Mesothelial cell of epicardium (in vitro differentiated cells): ENCODE measurements at places on chromosomes 16 and 17.

- DNase-seq = no peak
Observed at GRCh38 chr17:57404073-57404472, 147.8 kb downstream of the MSI2 start.

DNA sequence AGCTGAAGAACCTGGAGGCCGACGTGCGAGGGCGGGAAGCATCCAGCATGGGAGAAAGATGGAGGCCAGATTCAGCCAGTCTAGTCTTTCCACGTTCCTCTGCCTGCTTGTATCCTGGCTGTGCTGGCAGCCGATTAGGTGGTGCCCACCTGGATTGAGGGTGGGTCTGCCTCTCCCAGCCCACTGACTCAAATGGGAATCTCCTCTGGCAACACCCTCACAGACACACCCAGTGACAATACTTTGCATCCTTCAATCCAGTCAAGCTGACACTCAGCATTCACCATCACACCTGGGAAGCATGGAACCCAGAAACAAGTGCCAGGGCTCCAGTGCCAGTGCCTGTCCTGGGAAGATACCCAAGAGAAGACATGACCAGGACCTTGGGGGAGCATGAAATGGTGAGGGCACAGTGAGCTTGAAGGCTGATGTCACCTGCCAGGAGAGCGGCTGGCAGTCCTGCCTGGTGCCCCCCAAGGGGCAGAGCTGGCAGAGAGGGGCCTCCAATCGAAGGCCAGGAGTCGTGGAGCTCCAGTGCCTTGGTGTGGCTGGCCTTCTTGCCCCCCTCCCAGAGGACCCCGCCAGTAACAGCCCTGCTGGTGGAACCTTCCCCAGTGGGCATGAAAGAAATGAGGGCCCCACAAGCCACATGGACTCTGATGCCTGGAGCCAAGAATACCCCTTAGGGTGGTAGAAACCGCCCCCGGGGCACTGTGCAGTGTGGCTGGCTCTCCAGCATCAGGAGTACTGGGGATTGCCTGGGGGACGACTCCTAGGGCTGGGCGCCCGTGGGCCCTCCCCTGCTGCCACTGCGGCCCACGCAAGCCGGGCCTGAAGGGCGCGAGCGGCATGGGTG, 643 bp upstream of the NPB start:
- no peak for DNase-seq

GRCh38 chr17:58006560-58006923, 504 bp downstream of the SRSF1 start:
- DNase-seq = peak; percentile 80

GRCh38 chr17:45345246-45345553, 28.4 kb upstream of the MAP3K14 start:
- no peak for DNase-seq

DNA sequence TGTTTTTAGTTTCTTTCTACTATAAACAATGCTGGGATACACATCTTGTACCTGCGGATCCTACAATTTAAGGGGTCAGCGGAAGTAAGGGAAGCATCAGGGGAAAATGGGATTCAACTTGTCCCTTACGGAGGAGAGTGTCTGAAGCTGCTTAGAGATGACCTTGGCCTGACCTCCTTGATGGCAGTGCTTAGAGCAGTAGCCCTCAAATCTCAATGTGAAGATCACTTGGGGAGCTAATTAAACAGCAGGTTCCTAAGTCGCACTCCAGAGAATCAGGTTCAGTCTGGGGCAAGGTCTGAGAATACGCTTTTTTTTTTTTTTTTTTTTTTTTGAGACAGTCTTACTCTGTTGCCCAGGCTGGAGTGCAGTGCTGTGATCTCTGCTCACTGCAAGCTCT, 9.6 kb upstream of the METTL16 start:
- DNase-seq = no peak

DNA sequence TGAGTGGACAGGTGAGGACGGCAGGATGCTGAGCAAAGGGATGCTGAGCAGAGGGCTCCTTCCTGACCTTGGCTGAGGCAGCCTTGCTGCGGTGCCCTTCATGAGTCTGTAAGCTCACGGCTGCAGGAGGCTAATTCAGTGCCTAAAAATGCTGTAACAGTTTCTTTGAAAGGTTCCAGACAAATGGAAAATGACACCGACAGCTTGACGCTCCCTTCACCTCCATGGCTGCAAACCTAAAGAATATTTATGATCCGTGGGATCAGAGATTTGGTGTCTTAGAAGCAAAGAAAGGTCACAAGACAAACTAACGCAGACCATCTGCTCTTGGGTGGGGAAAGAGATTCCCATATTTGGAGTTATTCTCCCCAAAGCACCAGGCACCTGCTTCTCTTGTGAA, 28.0 kb downstream of the TOM1L2 start:
- no peak for DNase-seq

GRCh38 chr16:79598348-79599181, 2.0 kb downstream of the MAF start:
- DNase-seq = no peak

GRCh38 chr16:49684696-49685095, 171.2 kb downstream of the ZNF423 start:
- no peak for DNase-seq

- DNase-seq = no peak
Observed at GRCh38 chr16:54370278-54371040, 83.9 kb upstream of the IRX3 start.

DNA sequence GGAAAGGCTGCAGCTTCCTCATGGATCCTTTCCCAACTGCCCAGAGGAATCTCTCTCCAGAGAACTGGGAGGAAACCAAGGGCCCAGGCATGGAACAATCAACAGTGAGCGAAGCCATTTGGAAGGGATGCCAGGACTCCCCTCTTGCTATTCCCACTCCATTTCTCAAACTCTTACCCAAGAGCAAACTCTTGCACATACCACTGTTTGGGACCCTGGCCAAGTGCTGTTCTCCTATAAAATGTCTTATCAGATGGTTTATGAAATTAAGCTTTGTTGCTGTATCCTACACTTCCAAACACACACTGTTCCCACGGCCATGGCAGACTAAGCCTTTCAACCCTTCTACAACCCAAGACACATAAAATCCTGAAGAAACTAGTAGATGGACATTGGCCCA, 48.3 kb upstream of the AXIN2 start:
- no peak for DNase-seq

- DNase-seq = no peak
Observed at GRCh38 chr17:55301521-55302406, 37.0 kb downstream of the HLF start.

- DNase-seq = no peak
Observed at GRCh38 chr17:74512624-74513091, 18.6 kb downstream of the CD300LB start.

DNA sequence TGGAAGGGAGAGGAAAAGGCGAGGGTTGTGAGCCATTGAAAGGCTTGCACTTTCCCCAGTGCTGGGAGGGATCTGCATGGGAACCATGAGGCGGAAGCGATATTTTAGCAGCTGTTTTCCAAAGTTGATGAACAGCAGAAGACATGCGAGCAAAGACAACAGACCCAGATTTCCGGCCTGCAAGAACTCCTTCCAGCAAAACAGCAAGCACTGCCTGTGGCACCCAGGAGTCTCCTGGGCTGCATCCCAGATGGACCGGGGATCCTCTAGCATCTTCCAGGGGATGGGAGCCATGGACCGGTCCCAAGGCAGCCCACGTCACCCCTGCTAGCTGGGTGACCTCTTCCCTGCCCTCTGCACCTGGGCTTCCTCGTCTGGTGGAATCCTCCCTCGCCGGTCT, 162.8 kb downstream of the IRF8 start:
- DNase-seq = no peak

DNA sequence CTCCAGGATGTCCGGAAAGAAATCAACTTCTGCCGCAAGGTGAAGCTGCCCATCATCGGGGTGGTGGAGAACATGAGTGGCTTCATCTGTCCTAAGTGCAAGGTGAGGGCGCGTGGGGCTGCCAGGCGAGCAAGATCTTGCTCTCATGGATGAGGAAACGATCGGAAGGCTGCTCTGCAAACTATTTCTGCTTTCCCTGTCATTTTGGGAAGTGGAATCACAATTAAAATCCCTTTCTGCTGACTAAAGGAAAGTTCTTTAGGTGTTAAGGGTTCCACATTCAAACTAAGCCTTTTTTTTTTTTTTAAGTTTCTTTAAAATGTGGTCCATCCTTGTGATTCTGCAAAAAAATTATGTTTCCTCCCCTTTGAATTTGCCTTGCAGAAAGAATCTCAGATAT, 17.7 kb downstream of the NUBP1 start:
- no peak for DNase-seq

DNA sequence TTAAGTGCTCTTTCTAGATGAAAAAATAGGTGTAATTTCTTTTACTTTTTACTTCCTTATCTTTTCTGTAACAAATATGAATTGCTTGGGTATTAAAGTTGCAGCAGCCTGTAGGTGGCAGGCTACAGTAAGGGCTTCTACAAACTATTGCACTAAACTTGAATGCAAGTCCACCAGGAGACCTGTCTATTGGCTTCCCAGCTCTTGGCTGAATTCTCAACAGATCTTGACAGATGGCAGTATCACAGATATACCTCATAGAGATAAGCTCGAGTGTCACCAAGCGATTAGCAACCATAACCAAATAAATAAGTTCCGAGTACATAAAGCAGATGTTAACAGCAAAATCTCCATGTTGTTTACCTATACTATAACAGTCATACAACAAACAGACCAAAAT, 5.9 kb downstream of the BBS2 start:
- DNase-seq = no peak

GRCh38 chr17:82949361-82949760, 109.5 kb upstream of the ZNF750 start:
- DNase-seq = no peak

- DNase-seq = no peak
Observed at GRCh38 chr16:66365651-66366050, 840 bp upstream of the CDH5 start.

DNA sequence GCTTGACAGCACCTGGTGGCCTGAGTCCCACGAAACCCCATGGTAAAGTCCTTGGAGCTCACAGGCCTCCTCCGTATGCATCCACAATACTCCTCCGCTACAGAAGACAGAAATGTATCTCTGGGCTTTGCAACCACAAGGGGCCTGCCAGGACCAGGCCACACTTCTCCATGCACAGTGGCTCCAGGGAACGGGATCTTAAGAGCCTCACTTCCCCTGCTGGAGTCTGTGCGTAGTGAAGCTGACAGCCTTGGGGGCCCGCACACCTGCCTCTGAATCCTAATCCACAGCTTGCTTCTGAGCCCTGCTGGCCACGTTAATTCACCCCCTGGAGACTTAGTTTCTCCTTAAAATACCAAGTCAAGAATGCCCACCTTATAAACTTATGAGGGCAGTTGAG, 125.7 kb downstream of the COPRS start:
- DNase-seq = no peak

GRCh38 chr16:84103678-84104077, 13.1 kb downstream of the MBTPS1 start:
- no peak for DNase-seq

GRCh38 chr17:50167371-50167770, 1.6 kb downstream of the SGCA start:
- no peak for DNase-seq

- DNase-seq = no peak
Observed at GRCh38 chr16:17303101-17303500, 167.7 kb downstream of the XYLT1 start.

DNA sequence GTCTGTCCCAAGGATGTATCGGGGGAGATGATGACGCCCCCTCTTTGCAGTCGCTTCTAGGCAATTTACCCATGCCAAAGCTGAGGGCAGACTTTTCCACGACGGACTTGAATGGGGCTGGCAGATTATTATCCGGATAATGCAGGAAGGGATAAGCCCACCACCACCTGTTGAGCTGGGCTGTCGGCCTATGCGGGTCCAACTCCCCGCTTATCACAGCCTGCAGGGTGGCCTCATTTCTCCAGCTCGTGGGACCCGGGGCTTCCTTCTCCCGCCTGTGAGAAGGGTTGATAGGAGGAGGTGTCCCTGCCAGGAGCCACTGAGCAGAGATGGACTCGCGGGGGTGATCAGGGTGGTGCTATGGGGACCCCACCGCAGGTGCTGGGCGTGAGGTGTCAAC, 559 bp downstream of the CACNG5 start:
- no peak for DNase-seq

DNA sequence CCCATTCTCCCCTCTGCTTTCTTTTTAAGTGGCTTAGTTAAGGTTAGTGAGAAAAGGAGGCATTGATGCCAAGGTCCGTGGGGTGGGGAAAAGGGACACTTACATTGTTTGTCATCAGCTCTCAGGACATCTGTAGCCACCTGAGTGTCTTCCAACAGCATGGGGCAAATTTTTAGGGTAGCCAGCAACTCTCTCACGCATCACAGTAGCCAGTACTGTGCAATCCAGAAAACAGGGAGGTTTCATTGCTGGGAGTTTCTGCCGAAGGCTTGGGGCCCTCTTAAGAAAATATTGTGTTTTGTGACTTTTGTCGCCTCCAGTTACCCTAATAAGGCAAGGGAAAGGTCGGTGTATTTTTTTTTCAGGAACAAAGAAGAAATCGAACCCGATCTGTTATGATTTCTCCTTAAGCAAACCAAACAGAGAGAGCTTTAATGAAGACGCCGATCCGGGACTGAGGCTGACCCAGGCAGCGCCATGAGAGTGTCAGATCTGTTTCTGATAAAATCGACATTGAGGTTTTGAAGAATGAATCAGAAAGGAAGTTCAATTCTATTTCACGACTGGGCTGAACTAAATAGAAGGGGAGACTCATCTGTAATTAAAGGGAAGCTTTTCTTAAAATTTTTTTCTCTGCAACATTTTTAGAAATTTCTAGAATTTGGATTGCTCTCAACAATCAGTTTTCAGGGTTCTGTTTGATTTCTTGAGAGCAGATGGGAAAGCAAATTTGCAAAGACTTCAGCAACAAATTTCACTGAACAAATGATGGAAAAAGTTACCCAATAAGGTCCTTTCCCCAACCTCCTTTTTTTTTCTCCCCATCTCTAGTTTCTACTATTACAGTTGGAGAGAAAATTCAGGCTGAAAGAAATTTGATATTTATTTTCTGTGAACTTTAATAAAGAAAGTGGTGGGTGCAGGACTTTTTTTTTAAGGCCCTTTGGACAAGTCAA, 144.7 kb upstream of the IRX3 start:
- no peak for DNase-seq

DNA sequence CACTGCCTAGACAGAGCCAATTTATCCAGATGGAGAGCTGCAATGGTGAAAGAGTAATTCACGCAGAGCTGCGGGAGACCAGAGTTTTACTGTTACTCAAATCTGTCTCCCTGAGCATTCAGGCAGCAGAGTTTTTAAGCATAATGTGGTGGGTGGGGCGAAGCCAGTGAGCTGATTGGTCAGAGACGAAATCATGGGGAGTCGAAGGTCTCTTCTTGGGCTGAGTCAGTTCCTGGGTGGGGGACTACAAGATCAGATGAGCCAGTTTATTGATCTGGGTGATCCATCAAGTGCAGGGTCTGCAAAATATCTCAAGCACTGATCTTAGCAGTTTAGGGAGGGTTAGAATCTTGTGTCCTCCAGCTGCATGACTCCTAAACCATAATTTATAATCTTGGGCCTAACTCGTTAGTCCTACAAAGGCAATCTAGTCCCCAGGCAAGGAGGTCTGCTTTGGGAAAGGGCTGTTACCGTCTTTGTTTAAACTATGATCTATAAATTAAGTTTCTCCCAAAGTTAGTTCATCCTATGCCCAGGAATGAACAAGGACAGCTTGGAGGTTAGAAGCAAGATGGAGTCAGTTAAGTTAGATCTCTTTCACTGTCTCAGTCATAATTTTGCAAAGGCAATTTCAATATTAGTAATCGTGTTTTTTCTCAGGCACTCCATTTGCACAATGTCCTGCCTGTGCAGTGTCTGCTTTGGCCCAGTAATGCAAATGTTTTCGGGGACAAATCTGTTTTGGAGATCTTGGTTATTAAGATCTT, 27.0 kb downstream of the PIGL start:
- no peak for DNase-seq

GRCh38 chr17:14699574-14700185, 398.8 kb downstream of the HS3ST3B1 start:
- DNase-seq = no peak
